ENCODE measurements at places on chromosomes 5 and 9.

- H3K36me3 ChIP-seq: no peaks in the 10 kb centered on the region
- H3K4me1 ChIP-seq: no peaks in the 10 kb centered on the region
- no peaks in the 10 kb centered on the region for H3K27me3 ChIP-seq
- no peak for DNase-seq
- no peak overlapping the region for H3K4me3 ChIP-seq
- no peak overlapping the region for H3K27ac ChIP-seq
Measured at GRCh38 chr9:126225611-126226609, 100.7 kb upstream of the MVB12B start.

DNA sequence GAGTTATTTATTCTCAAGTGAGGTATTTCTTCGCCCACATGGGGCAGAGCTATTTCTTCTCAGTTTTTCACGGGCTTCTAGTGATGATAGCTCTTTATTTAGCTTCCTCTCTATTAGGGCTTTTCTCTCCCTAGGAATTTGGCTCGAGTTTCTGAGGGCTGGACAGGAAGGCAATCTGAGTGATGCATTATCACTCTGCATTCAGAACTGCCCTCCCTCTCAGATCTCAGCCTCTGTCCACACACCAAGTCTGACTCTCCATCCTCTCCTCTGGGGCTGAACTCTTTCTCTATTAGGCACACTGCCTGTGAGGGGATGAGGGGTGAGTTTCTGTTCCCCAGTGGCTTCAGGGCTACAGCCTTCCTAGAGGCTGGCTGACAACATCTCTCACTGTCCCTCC lies 14.9 kb upstream of the SCAMP1 start:
- no peaks in the 10 kb centered on the region for H3K4me1 ChIP-seq
- no peak overlapping the region for H3K4me3 ChIP-seq
- no peak for DNase-seq
- peaks cover 4% of the 10 kb centered on the region for H3K27me3 ChIP-seq
- no peak overlapping the region for H3K27ac ChIP-seq

DNA sequence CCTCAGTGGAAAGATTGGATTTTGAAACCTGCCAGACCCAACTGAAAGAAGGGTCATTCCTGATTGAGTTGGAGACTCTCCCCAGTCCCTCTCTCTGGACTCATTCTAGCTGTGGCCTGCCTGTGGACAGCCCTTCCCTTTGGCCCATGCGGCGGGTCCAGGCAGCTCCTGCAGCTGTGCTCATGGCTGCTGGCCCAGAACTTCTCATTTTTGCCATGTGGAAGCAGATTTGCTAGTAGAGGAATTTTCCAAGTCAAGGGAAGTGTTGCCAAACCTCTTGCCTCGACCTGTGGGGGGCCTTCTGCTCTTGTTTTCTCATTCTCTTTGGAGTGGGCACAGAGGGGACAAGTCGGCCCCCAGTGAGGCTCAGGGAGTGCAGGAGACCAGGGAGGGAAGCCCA lies 89.2 kb downstream of the ANKRD33B start:
- H3K27ac ChIP-seq: no peak overlapping the region
- DNase-seq: no peak
- H3K36me3 ChIP-seq: no peaks in the 10 kb centered on the region
- no peak overlapping the region for H3K4me3 ChIP-seq

DNA sequence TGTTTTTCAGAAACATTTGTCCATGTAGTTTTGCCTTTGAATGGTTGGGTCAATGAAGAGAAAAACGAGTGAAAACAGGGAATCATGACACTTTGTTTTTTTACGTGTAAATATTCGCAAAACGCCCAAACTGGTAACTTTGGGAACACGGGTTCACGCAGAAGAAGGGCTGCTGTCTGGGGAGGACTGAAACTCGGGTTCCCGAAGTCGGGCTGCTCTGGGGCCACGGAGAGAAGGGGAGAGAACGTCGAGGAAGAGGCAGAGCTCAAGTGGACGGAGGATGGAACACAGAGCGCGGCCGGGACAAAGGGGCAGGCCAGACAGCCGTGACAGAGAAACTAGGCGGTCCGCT lies 478 bp upstream of the SETD9 start:
- H3K27me3 ChIP-seq: no peaks in the 10 kb centered on the region
- DNase-seq: no peak
- peak overlapping the region; percentile 77 for H3K27ac ChIP-seq
- H3K4me1 ChIP-seq: peaks cover 2% of the 10 kb centered on the region
- H3K4me3 ChIP-seq: peak overlapping the region; percentile 62

GRCh38 chr5:133914434-133914833 lies 54.0 kb downstream of the C5orf15 start:
- no peak overlapping the region for H3K27ac ChIP-seq
- no peaks in the 10 kb centered on the region for H3K27me3 ChIP-seq
- H3K4me1 ChIP-seq: no peaks in the 10 kb centered on the region
- no peak for DNase-seq
- H3K36me3 ChIP-seq: no peaks in the 10 kb centered on the region
- H3K4me3 ChIP-seq: no peak overlapping the region

GRCh38 chr5:143426437-143426991 lies 23.0 kb upstream of the NR3C1 start:
- no peaks in the 10 kb centered on the region for H3K36me3 ChIP-seq
- no peak overlapping the region for H3K27ac ChIP-seq
- no peaks in the 10 kb centered on the region for H3K4me1 ChIP-seq
- H3K4me3 ChIP-seq: no peak overlapping the region

DNA sequence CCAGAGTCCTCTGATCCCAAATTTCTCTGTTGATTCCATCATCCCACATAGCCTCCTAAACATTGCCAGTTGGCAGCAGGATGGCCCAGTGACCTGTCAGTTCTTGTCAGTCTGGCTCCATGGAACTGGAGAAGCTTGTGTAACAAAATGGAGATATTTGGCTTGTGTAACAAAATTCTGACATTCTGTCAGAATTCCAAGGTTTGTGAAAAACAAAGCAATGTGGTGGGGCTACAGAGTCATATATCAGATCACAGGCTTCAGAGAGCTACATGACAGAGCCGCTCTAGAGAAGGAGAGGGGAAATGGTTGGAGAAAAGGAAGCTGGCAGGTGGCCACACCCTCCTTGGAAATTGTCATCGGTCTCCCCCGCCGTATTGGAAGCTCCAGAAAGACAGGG lies 75.4 kb upstream of the MAN2A1 start:
- H3K36me3 ChIP-seq: no peaks in the 10 kb centered on the region
- H3K27me3 ChIP-seq: no peaks in the 10 kb centered on the region
- no peaks in the 10 kb centered on the region for H3K4me1 ChIP-seq
- H3K4me3 ChIP-seq: no peak overlapping the region
- DNase-seq: no peak
